ENCODE measurements at places on chromosomes 4 and X. TPM values are rescaled to one million over a fixed set of nuclear protein-coding genes. Genes with fewer than 3 reads are reported as not detected.

RADX gene
- total RNA-seq, result 10.1 TPM

DNA sequence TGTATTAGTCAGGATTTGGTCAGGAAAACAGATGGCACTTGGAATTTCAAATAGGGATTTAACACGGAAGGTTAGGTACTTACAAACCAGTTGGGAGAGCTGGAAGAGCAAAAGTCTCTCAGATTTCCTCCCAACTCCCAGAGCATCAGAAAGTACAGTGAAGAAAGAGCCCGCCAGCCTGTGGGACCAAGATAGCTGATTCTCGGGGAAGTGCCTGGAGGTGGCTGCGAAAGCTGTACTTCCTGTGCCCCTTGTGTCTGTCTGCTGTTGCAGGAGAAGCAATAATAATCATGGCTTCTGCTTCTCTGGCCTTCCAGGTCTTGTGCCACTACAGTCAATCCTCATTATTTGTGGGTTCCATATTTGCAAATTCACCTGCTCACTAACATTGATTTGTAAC is 221.0 kb upstream of the BCOR start:
- no peak for DNase-seq

PGRMC1 gene
- 120 TPM for total RNA-seq

DNA sequence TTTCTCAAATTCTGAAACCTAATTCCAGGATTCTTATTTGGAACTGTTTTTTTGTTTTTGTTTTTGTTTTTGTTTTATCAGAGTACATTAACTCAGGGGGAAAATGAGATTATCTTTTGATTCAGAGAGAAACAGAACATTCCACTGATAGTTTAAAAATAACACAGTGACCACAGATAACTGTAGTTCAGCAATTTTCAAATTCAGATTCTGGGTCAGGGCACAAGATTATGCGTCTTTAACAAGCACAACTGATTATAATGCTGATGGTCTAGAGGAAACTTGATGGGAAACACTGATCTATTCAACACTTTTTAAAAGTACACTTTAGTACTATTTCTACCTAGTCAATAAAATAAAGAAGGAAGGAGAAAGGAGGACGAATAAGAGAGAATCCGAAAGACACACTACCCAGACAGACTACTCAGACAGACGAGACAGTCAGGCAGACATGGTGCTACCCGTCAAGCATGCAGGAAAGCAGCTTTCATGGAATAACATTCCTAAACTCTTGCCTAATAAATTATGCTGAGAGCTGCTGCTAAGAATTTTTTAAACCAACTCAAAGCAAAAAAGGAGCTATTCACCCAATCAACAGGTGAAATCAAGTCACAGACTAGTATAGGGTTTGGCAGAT is 59.0 kb downstream of the APBB2 start:
- peak; percentile 36 for DNase-seq

- DNase-seq, result peak; percentile 51
These were observed 484.2 kb upstream of the HS3ST1 start for GRCh38 chr4:11912886-11913285.

GRCh38 chrX:107935664-107936433 is 46.3 kb downstream of the TEX13B start:
- no peak for DNase-seq

- no peak for DNase-seq
These were observed 24.5 kb downstream of the GPM6A start for GRCh38 chr4:175787546-175787945.

GRCh38 chr4:7074426-7074825 is 6.6 kb upstream of the GRPEL1 start:
- peak; percentile 25 for DNase-seq

- DNase-seq, result no peak
These were observed 38.7 kb upstream of the MSX1 start for GRCh38 chr4:4820739-4821138.

- DNase-seq, result no peak
These were observed 34.1 kb downstream of the EXOC1 start for GRCh38 chr4:55887594-55887993.

FDCSP gene
- not detected for total RNA-seq

GPR82 gene
- total RNA-seq, result not detected

DNA sequence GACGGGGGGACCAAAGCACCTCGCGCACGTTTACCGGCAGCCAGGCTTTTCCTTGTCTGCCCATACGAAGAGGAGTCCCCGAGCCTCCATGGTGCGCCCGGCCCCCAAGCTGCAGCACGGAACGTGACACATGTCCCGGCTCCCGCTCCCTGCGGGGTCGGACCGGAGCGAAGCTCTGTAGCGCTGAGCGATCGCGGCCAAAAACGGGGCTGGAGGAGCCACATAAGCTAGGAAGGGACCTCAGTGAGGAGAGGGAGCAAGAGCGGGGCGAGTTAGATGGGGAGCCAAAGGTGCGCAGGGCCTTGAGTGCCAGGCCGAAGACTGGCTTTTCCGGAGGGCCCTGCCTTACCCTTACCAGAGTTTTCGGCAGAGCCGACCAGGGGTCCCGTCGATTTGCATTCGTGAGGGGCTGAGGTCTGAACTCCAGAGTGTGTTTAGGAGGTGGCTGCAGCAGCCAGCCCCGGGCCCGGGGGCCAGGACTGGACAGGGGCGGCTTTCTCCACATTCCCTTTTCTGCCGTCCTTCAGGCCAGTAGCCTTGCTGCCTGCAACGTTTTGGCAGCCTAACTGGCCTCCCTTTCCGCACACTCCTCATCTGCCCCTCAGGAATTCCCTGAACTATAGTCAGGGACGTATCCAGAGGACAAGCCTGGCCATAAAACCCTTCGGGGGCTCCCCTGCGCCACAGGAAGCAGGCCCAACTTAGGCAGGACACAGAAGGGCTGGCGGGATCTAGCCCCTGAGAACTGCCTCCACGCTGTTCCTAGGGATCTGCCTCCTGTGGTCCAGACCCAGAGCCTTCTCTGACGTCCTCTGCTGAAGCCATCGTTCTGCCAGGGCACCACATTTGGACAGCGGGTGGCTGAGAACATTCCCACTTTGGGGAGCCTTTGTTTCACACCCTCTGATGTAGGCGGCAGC is 689 bp downstream of the SSR4 start:
- DNase-seq, result no peak

DNA sequence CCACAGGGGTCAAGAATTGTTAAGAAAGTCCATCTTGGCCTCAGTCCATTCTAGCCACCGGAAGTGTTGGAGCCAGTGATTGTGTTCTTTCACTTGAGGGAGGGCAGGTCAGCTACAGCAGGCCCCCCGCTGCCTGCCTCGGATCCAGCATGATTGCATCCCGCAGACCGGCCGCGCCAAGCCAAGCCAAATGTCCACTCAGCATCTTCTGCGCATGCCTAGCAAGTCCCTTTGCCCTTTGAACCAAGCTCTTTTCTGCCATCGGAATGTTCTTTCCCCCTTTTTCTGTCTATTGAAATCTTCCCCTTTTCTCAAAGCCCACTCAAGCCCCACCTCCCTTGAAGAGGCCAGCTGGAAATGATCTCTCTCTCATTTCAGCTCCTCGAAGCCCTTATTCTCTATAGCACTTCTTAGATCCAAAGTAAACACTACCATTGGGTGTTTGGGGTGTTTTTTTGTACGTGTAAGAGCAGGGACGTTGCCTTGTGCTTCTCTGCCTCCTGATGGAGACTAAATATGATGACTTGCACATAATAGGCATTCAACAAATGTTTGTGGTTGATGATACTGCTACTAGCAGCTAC is 147.8 kb upstream of the BCOR start:
- DNase-seq, result no peak

GRCh38 chr4:93897559-93897958 is 69.0 kb downstream of the ATOH1 start:
- DNase-seq, result no peak

DNA sequence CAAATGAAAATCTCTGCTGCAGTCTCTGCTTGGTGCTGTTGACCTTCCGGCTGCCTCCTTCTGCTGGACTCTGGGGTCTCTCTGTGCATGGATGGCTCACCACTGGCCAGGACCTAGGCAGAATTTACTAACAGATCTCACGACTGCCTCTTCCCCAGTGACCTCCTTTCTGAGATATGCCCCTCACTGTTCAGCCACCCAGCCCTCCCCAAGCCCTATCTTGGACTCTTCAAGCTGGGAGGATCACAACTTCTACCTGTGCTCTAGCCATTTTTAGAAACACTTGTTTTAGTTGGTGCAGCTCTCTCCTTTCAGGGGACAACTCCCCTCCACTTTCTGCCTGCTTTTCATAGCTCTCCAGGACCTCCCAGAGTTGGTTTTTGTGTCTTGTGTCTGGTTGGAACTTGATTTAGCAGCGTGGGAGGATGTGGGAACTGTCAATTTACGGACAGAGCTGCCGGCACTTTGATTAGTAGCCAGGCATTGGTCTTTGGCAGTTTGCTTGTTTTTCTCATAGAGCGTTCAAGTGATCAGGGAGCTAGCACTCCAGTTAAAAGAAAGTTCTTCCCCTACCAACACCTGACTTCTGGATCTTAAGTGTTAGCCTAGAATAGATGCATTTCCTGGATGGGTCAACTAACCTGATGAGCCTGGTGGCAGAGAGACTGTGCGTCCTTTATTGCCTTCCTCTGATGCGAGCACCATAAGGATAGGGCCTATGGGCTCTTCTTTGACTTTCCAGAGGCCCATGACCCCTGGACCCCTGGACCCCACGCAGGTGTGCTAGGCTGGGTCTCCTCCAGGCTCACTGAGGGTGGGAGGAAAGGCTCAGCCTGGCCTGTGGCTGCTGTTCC is 6.5 kb downstream of the RGS12 start:
- DNase-seq, result no peak

DNA sequence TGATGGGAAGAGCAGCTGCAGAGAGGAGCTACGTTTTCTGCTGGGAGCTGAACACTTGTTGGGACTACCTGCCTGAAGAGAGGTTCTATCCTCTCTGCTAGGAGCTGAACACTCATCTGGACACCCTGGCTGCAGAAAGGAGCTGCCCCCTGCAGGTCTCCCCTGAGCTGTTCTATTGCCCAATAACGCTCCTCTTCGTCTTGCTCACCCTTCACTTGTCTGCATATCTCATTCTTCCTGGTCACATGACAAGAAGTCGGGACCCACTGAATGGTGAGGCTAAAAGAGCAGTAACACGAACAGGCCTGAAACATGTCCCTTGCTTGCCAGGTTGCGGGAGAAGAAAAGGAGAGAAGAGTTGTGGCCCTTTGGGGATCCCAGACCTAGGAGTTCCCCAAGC is 27.8 kb downstream of the NAA11 start:
- no peak for DNase-seq

DNA sequence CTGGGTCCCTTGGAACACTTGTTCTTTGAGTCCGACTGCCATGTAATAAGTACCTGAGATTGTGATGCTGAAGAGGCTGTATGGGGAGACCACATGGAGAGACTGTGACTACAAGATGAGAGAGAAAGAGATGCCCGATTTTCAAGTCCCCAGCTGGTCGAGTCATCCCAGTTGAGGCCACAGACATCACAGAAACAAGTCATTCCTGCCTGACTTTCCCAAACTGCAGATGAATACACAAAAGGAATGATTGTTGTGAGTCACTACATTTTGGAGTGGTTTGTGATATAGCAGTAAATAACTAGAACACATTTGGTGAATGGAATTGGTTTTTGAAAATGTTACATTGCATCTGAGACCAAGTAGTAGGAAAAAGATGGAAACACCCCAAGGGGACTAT is 9.0 kb upstream of the YIPF7 start:
- no peak for DNase-seq

DNA sequence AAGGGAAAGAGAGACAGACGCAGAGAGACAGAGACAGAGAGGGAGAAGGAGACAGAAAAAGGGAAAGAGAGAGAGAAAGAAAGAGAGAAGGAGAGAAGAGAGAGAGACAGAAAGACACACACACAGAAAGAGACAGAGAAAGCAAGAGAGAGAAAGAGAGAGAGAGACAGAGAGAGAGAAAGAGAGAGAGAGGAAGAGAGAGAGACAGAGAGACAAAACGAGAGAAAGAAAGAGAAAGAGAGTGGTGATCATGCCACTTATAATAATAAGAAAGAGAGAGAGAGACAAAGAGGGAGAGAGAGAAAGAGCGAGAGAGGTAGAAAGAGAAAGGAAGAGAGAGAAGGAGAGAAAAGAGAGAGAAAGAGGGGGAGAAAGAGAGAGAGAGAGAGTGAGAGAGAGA is 51.4 kb downstream of the SHOX start:
- DNase-seq, result no peak

MAP9 gene
- 3.8 TPM for total RNA-seq

PALLD gene
- total RNA-seq, result 46.8 TPM

NUDT6 gene
- total RNA-seq, result 34.5 TPM

HSD17B11 gene
- 6.6 TPM for total RNA-seq

- no peak for DNase-seq
These were observed 1390.9 kb downstream of the C4orf33 start for GRCh38 chr4:130486841-130487240.

GRCh38 chr4:6753103-6753560 is 29.4 kb upstream of the KIAA0232 start:
- DNase-seq, result no peak

DNA sequence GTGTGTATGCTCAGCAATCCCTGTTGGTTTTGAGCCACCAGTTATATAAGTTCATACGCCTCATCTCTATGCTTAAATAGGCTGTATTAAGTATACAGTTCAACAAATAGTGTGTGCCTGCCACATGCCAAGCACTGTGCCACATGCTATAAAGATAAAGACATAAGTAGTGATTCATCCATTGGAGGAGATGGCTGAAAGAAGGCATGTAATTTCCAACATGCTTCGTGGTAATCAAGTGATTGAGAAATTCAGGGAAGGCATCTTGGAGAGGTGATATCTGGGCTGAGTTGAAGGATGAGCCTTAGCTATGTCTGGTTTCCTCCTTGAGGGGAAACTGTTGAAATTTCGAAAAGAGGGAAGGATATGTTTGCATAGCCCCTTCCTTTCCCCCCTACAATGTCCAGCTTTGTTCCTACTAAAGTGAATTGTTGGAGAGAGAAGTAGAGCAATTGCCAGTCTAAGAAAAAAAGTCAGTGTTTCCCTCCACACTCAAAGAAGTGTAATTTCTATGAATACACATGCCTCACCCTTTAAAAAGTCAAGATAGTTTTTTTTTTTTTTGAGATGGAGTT is 96.5 kb downstream of the ARHGAP10 start:
- peak; percentile 23 for DNase-seq

- no peak for DNase-seq
These were observed 43.9 kb downstream of the ZNF280C start for GRCh38 chrX:130224810-130225209.

ZNF157 gene
- total RNA-seq, result 2.2 TPM

GRCh38 chr4:101114936-101115372 is 232.4 kb downstream of the PPP3CA start:
- no peak for DNase-seq

GRCh38 chrX:73855546-73855945 is 292.5 kb downstream of the CHIC1 start:
- DNase-seq, result peak; percentile 16

GRCh38 chr4:139734201-139734874 is 68.7 kb downstream of the MGST2 start:
- DNase-seq, result no peak

NLGN4X gene
- total RNA-seq, result not detected

DNA sequence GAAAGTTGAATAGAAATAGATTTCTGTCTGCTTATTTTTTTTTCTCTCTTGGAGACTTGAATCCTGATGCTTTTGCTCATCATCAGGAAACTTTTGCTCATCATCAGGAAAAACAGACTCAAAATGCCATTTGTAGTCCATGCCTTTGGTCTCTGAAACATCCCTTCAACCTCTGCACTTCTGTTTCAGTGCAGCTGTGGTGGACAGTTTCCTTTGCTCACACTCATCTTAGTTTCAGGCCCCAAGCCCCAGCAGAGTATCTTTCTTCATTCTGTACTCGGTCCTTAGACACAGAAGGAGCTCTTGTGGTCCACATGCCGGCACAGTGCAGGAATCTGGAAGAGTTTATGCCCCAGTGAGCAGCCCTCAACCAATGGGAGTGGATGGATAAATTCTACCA is 337.9 kb downstream of the PPP3CA start:
- DNase-seq, result no peak

All from MG63 (cell line).